Ecto neural progenitor cell (in vitro differentiated cells): ENCODE measurements at places on chromosomes 5 and 9.

DNA sequence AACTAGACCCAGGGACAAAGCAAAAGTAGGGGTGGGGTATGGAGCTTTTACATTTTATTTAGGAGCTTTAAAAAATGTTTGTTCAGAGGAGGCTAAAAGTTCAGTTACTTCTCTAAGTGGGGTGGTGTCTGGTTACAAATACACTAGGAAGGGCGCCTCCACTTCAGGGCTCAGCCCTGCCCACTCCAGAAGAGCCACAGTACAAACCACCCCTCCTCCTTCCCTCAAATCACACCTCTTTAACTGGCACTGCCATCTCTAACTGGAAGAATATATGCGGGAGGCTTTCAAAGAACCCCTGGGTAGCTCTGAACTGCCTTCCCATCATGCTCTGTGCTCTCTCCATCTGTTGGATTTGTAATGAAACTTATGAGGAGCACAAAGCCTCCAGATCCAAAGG lies 98.8 kb upstream of the NFIB start:
- no peak for DNase-seq

DNA sequence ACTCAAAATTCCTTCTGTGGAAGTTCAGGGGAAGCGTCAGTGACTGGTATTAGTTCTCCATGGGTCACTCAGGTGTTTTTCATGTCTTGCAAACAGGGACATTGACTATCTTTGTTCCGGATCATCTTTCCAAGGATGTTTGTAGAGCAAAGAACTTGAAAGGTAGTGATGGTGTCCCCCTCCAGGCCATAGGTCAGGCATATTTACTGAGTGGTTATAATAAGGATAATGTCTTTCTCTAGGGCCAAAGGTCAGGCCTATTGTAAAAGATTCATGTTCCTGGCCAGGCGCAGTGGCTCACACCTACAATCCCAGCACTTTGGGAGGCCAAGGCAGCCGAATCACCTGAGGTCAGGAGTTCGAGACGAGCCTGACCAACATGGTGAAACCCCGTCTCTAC lies 614.8 kb downstream of the KIF4B start:
- DNase-seq: no peak

- DNase-seq: no peak
Observed at GRCh38 chr5:179201986-179202385, 141.8 kb downstream of the ZNF354C start.

GRCh38 chr9:85276741-85277140 lies 465.0 kb downstream of the AGTPBP1 start:
- DNase-seq: no peak

GRCh38 chr5:107408564-107408963 lies 262.2 kb downstream of the EFNA5 start:
- no peak for DNase-seq

DNA sequence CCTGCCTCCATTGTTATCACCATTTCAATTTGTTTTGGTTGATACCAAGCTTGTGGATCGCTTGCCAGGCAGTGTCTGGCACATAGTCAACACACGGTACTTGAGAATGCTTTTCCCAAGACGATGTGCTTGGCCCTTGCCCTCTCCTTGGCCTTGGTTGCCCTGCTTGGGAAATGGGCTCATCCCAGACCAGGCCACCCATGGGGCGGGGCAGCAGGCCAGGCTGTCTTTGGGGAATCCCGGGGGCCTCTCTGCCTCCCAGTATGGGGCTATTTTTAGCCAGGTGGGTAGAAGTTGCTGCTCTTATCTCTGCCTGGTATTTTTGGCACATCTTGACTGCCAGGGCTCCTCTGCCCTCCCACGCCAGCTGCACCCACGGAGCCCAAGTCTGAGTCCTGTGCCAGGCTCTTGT lies 49.9 kb downstream of the LMX1B start:
- no peak for DNase-seq

DNA sequence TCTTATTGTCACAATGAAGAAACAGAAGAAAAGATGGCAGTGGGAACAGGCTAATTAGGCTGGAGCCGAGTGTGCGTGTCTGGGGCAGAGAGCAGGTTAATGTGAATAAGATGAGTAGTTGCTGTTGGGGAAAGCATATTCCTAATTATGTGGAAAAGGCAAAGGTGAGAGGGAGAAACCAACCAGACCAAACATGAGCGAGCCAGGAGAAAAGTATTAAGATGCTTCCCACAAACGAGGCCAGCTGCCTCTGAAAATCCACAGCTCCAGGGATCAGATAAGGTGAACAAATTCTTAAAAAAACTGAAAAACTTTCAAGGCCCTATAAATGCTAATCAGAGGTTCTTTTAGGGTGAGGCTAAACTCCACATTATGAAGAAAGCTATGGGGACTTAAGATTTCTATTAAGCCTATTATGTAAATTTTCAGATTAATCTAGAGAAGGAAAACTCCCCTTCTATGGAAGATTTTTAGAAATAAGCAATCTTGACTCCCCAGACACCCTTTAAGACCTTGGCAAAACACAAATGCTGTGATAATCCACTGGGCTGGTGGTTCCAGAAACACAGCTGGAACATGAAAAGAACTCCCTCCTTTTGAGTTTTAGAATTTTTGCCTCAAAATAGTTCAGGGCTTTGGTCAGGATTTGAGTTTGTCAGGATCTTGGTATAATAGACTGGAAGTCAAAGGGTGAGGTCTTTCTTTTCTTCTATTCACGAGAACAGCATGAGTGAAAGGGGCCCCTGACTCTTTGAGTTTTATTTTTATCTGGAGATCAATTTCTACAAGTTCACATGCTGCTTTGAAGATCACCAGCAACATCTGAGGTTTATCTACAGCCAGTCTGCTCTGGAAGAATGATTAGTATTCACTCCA lies 238.1 kb downstream of the SPOCK1 start:
- no peak for DNase-seq

- DNase-seq: no peak
Observed at GRCh38 chr5:79023348-79023747, 38.2 kb upstream of the ARSB start.

- DNase-seq: no peak
Observed at GRCh38 chr5:31469886-31470285, 62.0 kb downstream of the DROSHA start.
